SJSA1 (cell line): ENCODE measurements at places on chromosomes 16 and 17.

- no peaks in the 10 kb centered on the region for H3K27me3 ChIP-seq
- peak within 1 kb of the TSS; percentile 60 for H3K27ac ChIP-seq
- peaks cover 19% of the 10 kb centered on the region for H3K36me3 ChIP-seq
- H3K4me3 ChIP-seq = peak within 1 kb of the TSS; percentile 57
- peaks cover 70% of the 10 kb centered on the region for H3K4me1 ChIP-seq
Measured at GRCh38 chr16:4371357-4372000, at the start of gene VASN. Gene VASN (plus strand): TSS chr16:4371848. CDS start chr16:4380878, 9,030 bp downstream.

DNA sequence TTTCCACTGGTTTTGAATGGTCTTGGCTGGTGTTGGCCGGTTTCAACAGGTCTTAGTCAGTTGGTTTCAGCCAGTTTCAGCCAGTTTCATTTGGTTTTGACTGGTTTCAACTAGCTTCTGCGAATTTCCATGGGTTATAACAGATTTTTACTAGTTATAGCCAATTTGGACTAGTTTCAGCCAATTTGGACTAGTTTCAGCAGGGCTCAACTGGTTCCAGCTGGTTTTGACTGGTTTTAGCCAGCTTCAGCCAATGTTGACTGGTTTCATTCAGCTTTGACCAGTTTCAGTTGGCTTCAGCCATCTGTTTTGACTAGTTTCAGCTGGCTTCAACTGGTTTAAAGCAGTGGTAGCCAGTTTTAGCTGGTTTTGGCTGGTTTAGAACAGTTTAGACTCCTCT is 432.6 kb downstream of the UTP18 start:
- no peak overlapping the region for H3K27ac ChIP-seq
- H3K27me3 ChIP-seq = no peaks in the 10 kb centered on the region
- no peaks in the 10 kb centered on the region for H3K36me3 ChIP-seq
- DNase-seq = no peak
- H3K4me3 ChIP-seq = no peak overlapping the region

GRCh38 chr17:79840269-79840988 is 1.2 kb upstream of the CBX4 start:
- peaks cover 64% of the 10 kb centered on the region for H3K4me1 ChIP-seq
- H3K36me3 ChIP-seq = peaks cover 36% of the 10 kb centered on the region
- H3K27ac ChIP-seq = no peak overlapping the region; the same call in 1 of the 2 replicates

DNA sequence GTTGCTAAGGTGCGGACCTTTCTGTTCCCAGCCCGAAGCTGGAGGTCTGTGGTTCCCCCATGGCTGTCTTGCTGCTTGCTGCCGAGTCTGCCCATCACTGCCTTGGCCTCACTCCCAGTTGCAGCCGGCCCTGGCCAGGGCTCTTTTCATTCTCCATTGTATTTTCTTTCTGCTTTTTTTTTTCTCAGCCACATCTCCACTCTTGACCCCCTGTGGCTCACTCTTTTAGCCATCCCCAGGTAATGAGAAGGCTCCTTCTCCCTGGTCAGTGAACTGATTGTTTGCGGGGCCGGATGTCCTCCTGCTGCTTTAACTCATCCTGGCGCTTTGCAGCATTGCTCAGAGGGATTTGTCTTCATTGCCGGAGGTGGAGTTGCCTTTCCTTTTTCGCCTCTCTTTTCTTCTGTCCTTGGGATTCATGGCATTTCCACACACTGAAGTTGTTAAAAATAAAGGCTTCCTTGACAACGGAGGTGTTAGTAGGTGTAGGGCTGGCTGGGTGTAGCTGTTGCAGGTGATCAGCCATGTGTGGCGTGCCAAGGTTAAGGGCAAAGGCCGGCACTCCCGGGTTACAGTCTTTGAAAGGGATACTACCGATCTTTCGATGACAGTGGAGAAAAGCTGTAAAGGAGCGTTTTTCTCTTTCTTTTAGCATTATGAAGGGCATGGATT is 34.1 kb downstream of the MAP2K6 start:
- H3K4me1 ChIP-seq = peaks cover 15% of the 10 kb centered on the region
- H3K27me3 ChIP-seq = no peaks in the 10 kb centered on the region
- H3K4me3 ChIP-seq = no peak overlapping the region
- H3K36me3 ChIP-seq = no peaks in the 10 kb centered on the region

- no peaks in the 10 kb centered on the region; the same call in 1 of the 2 replicates for H3K27me3 ChIP-seq
- H3K36me3 ChIP-seq = no peaks in the 10 kb centered on the region
- DNase-seq = no peak
- H3K4me3 ChIP-seq = no peak overlapping the region
Measured at GRCh38 chr16:77271532-77272426, 72.6 kb downstream of the SYCE1L start.

DNA sequence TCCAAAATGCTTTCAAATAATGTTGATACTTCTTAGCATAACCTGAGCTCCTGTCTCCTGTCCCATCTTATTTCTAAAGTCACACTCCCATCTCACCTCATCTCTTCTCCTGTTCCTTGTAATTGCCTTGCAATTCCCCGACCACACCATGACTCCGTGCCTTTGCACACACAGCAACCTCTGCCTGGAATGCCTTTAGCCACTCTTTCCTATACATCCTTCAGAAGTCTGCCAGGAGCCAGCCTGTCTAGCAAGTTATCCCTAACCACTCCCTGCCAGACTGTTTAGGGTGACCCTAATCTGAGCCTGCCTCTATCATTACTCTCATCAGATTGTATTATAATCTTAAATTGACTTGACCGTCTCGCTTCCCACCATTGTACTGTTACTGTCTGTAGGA is 168.0 kb upstream of the NOG start:
- peak overlapping the region; percentile 82 for H3K27ac ChIP-seq
- H3K36me3 ChIP-seq = no peaks in the 10 kb centered on the region
- no peak for DNase-seq

- no peaks in the 10 kb centered on the region for H3K36me3 ChIP-seq
- H3K4me3 ChIP-seq = no peak overlapping the region
- no peak for DNase-seq
- no peaks in the 10 kb centered on the region for H3K27me3 ChIP-seq
Measured at GRCh38 chr17:42891539-42892152, 9.0 kb upstream of the G6PC1 start.

DNA sequence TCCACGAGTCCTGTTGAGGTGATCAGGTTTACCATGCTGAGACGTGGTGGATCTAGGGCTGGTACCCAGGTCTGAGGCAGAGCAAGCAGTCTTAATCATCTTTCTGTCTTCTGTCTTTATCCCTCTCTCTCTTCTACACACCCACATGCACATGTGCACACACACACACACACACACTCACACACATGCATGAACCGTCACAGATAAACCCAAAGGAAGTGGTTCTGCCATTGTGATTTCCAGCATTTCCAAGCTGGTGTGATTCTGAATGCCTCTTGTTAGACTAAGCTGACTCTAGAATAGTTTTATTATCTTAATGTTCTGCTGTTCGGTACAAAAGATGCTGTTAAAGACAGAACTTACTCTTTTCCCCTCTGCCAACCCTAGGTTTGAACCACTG is 411.8 kb upstream of the SALL1 start:
- no peaks in the 10 kb centered on the region for H3K4me1 ChIP-seq
- H3K27ac ChIP-seq = no peak overlapping the region
- no peaks in the 10 kb centered on the region for H3K27me3 ChIP-seq
- no peak overlapping the region for H3K4me3 ChIP-seq
- H3K36me3 ChIP-seq = no peaks in the 10 kb centered on the region
